ENCODE measurements at places on chromosomes 1 and 21. TPM values are rescaled to one million over a fixed set of nuclear protein-coding genes. Genes with fewer than 3 reads are reported as not detected.

- DNase-seq = no peak
- H3K27me3 ChIP-seq = no peaks in the 10 kb centered on the region
- H3K4me3 ChIP-seq = no peak overlapping the region
- no peaks in the 10 kb centered on the region for H3K4me1 ChIP-seq
Measured at GRCh38 chr1:114390361-114390760, 120.6 kb downstream of the TRIM33 start.

The TIAM1 gene
- total RNA-seq = 36.8 TPM

DNA sequence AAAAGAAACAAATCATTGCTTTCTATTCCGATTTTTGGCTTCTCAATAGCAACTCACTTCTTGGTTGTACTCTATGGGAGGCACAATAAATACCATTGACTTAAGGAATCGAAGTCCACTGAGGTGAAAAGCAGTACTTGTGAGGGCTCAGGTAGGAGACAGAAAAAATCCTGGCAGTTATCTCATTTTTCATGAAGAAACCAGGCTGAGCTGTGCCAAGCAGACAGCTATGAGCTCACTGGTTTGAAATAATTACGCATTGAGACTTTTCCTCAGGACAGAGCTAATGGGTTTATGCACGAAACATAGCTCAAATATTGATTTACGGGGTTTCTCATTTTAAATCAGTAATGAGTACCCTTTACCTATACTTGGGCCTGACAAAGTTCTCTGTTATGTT, 18.5 kb downstream of the COLGALT2 start:
- H3K36me3 ChIP-seq = no peaks in the 10 kb centered on the region
- no peak for DNase-seq
- H3K27ac ChIP-seq = no peak overlapping the region
- peaks cover 15% of the 10 kb centered on the region for H3K27me3 ChIP-seq

GRCh38 chr1:55860798-55861519, 645.8 kb upstream of the USP24 start:
- H3K4me3 ChIP-seq = no peak overlapping the region
- peaks cover 7% of the 10 kb centered on the region for H3K4me1 ChIP-seq
- H3K36me3 ChIP-seq = no peaks in the 10 kb centered on the region
- H3K27me3 ChIP-seq = no peaks in the 10 kb centered on the region
- DNase-seq = no peak

The AP4B1 gene
- 23.4 TPM for total RNA-seq

DNA sequence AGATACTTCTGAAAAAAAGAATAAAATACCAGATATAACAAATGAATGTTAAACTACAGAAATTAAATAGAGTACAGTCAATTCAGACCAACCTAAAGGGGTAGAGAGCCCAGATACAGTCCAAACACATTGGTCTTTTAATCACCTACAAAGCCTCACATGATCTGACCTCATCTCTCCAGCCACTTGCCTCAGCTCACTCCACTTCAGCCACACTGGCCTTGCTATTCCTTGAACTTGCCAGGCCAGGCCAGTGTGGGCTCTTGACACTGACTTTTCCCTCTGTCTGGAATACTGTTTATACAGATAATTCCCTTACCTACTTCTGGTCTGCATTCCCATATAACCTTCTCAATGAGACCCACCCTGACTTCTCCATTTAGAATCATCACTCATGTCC, 17.0 kb upstream of the PPIE start:
- peaks cover 82% of the 10 kb centered on the region for H3K27me3 ChIP-seq
- no peak overlapping the region for H3K4me3 ChIP-seq
- H3K4me1 ChIP-seq = no peaks in the 10 kb centered on the region
- DNase-seq = no peak
- H3K36me3 ChIP-seq = no peaks in the 10 kb centered on the region

The PRMT2 gene
- total RNA-seq = 91.9 TPM

The GLMN gene
- 19.6 TPM for total RNA-seq

Data from progenitor cell of endocrine pancreas (in vitro differentiated cells).